ENCODE measurements at places on chromosomes 7 and 10. TPM values are rescaled to one million over a fixed set of nuclear protein-coding genes. Genes with fewer than 3 reads are reported as not detected.
A peak's percentile ranks its signal among the peaks of the same experiment; 100 is the strongest.

- peak overlapping the region; percentile 38 for H3K4me3 ChIP-seq
- H3K27ac ChIP-seq = peak overlapping the region; percentile 94
- H3K27me3 ChIP-seq = no peaks in the 10 kb centered on the region
- peaks cover 63% of the 10 kb centered on the region for H3K4me1 ChIP-seq
Observed at GRCh38 chr7:816300-816750, 16.0 kb upstream of the SUN1 start.

The MRLN gene
- 352 TPM for total RNA-seq

GRCh38 chr10:10256860-10257259 is 760.8 kb upstream of the CELF2 start:
- H3K4me3 ChIP-seq = no peak overlapping the region
- no peak overlapping the region for H3K27ac ChIP-seq
- H3K27me3 ChIP-seq = no peaks in the 10 kb centered on the region
- H3K36me3 ChIP-seq = no peaks in the 10 kb centered on the region

The DNAJC12 gene
- total RNA-seq = 13.7 TPM

- H3K4me1 ChIP-seq = no peaks in the 10 kb centered on the region
- no peak overlapping the region for H3K4me3 ChIP-seq
- no peaks in the 10 kb centered on the region for H3K36me3 ChIP-seq
- H3K27me3 ChIP-seq = no peaks in the 10 kb centered on the region
Observed at GRCh38 chr7:108314049-108314448, 142.2 kb downstream of the NRCAM start.

- no peaks in the 10 kb centered on the region for H3K4me1 ChIP-seq
- no peak for DNase-seq
- H3K27me3 ChIP-seq = no peaks in the 10 kb centered on the region
- H3K27ac ChIP-seq = no peak overlapping the region
Observed at GRCh38 chr7:104956753-104957450, 57.1 kb upstream of the KMT2E start.

DNA sequence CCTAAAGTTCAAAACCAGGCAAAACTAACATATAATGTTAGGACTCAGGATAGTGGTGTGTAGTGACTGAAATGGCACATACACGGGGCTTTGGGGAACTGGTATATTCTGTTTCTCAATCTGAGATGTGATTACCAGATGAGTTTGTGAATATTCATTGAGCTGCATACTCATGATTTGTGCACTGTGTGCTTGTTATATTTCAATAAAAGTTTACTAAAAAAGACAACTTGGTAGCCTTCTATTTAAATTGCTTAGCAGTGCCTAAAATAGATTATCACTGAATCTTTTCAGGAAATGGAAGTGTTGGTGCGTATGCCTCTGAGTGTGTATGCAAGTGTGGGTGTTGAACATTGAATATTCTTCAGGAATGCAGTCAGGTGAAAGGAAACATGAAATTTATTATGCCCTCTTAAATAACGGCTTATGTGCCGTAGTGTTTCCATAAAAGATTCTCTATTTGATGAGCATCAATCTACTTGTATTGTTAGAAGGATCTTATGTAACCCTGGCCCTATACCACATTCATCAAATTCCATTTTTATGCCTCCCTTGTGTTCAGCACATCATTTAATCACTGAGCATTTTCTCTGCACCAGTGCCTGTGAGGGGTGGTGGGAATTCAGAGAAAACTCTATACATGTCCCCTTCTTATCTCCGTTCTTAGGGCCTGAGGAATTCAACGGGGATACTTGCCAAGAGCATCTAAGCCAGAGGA is 82.6 kb upstream of the AUTS2 start:
- no peaks in the 10 kb centered on the region for H3K36me3 ChIP-seq
- no peak overlapping the region for H3K4me3 ChIP-seq
- no peak for DNase-seq
- no peaks in the 10 kb centered on the region for H3K4me1 ChIP-seq

Data from gastrocnemius medialis (tissue), 4 donors.